CD14-positive monocyte (primary cell): ENCODE measurements at places on chromosomes 16 and 17.

DNA sequence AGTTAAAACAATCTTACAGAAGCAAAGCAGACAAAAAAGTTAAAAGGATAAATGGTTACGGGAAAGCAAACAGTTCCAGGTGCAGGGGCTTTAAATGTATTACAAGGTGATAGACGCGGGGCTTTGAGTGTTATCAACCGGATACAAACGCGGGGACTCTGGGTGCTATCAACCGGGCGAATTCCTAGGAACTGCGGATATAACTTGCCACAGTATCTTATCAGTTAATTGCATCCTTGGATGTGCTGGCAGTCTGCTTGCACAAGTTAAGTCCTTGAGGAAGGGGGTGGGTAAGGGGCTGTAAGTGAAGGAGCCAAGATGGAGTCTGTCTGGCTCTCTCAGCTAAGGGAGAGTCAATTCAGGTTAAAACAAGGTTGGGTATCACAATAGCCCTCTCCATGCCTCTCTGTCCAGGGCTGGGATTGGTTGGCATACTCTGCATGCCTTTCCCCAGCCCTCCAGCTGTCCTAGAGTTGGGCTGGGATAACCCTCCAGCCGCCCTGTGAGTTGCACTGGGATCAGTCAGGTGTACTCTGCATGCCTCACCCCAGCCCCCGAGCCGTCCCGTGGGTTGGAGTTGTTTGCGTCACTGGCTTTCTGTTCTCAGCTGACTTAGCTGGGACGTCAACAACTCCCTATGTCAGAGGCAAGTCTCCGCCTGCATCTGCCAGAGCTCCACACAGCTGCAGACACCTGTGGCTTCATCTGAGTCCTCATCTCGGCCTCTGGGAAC, 40.9 kb downstream of the TMEM235 start:
- DNase-seq: peak; percentile 54

DNA sequence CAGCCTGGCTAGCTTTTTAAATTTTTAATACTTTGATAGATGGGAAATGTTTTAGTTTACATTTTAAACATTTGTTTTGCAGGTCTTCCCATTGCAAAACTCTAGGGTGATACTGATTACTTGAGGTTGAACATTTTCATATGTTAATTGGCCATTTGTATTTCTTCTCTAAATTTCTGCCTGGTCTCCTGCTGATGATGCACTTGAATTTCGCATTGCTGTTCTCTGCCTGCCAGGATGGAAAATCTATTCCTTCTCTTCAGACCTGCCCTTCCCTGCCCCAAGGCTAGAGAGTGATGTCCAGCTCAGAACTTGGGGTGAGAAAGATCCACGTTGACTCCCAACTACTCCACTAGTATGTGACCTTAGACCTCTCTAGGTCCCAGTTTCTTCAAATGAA, 134.7 kb downstream of the PITPNC1 start:
- no peak for DNase-seq

DNA sequence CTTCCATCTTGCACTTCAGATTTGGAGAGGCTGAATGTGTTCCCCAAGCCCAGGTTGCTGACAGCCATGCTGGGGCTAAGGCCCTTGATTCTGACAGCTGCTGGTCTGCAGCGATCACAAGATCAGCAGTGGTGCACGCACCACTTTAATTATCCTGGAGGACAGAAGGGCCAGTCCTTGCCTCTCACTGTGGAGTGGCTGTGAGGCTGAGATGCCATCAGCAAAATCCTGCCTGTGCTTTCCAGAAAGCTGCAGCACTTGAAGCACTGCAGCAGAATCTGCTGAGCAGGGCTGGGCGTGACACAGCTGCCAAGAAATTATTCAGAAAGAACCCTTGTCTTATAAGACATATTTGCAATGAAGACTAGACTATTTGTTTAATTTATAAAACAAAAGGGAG, 37.1 kb downstream of the NUP93 start:
- no peak for DNase-seq

- no peak for DNase-seq
Observed at GRCh38 chr17:66963909-66964771, at the start of gene CACNG4. Gene CACNG4, plus strand, starts transcription at chr17:66964707. Its CDS starts 205 bp downstream, at chr17:66964912.

DNA sequence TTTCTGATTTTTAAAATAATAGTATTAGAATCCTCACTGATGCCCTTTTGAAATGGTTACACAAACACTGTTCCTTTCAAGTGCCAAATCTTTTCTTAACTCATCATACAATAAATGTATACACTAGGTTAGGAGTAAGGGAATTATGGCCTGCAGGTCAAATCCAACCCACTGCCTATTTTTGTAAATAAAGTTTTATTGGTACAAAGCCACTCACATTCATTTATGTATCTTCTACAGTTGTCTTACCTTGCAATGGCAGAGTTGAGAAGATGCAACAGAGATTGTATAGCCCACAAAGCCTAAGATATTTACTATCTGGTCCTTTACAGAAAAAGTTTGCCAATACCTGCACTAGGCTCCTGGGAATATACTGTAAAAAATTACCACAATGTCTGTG, 47.8 kb downstream of the IKZF3 start:
- no peak for DNase-seq

DNA sequence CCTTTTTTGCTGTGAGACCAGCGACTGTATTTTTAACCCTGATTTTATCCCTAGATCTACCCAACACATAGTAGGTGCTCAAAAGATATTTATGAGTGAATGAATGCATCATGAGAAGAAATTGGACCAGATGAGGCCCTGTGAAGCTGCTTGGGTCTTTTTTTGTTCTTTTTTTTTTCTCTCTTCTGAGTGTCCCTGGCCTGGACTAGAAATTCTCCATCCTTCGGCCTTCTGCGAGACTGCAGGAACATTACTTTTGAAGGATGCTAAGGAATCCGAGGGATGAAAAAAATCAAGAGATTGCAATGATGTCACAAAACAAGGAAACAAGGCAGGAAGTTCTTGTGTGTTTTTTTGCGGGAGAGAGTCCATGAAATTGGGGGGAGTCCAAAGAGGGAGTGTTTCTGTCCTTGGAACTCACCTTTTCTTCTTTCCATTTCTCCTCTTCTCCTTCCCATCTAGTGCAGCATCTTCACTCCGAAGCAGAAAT, 560 bp upstream of the RUSF1 start:
- DNase-seq: no peak

DNA sequence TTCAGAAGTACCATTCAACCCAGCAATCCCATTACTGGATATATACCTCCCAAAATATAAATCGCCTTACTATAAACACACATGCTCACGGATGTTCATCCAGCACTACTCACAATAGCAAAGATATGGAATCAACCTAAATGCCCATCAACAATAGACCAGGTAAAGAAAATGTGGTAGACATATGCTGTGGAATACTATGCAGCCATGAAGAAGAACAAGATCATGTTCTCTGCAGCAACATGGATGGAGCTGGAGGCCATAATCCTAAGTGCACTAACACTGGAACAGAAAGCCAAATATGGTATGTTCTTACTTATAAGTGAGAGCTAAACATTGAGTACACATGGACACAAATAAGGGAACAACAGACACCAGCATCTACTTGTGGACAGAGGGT, 7.8 kb downstream of the ALOX15 start:
- no peak for DNase-seq

- DNase-seq: no peak
Observed at GRCh38 chr17:364308-364707, 11.7 kb upstream of the RPH3AL start.

GRCh38 chr17:49434821-49435670, 20.4 kb upstream of the PHB1 start:
- DNase-seq: peak; percentile 62

- no peak for DNase-seq
Observed at GRCh38 chr16:63403792-63404191, 1367.6 kb upstream of the CDH8 start.

GRCh38 chr17:79465011-79465680, 145.7 kb downstream of the RBFOX3 start:
- DNase-seq: no peak

- no peak for DNase-seq
Observed at GRCh38 chr17:44773140-44773539, 14.4 kb downstream of the ADAM11 start.

DNA sequence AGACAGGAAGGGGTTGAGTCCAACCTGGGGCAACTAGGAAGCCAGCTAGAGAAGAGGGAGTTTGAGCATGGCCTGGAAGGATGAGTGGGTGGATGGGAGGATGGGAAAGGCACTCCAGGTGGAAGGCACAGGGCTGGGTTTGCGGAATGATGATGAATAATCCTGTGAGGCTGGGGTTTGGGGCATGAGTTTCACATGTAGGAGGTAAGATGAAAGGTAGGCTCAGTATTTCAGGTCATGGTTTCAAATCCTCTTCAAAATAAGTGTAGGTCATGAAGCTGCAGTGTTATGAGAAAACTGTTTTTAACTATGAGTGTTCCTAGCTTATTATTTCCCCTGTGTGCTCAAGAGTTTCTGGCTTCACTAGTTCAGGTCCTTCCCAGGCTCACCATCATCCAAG, 130.3 kb downstream of the SKAP1 start:
- no peak for DNase-seq

DNA sequence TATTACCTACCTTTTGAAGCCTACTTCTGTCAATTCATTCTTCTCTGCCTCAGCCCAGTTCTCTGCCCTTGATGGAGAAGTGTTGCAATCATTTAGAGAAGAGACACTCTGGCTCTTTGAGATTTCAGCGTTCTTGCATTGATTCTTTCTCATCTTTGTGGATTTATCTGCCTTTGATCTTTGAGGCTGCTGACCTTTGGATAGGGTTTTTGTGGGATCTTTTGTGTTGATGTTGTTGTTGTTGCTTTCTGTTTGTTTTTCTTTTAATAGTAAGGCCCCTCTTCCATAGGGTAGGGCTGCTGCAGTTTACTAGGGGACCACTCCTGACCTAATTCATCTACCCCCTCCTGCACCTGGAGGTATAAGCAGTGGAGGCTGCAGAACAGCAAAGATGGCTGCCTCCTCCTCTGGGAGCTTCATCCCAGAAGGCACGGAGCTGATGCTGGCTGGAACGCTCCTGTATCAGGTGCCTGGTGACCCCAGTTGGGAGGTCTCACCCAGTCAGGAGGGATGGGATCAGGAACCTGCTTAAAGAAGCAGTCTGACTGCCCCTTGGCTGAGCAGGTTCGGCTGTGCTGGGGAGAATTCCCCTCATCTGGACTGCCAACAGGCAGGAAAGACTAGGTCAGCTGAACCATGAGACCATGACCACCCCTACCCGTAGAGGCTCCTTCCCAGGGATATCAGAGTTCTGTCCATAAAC, 28.0 kb downstream of the NFATC3 start:
- DNase-seq: peak; percentile 16

DNA sequence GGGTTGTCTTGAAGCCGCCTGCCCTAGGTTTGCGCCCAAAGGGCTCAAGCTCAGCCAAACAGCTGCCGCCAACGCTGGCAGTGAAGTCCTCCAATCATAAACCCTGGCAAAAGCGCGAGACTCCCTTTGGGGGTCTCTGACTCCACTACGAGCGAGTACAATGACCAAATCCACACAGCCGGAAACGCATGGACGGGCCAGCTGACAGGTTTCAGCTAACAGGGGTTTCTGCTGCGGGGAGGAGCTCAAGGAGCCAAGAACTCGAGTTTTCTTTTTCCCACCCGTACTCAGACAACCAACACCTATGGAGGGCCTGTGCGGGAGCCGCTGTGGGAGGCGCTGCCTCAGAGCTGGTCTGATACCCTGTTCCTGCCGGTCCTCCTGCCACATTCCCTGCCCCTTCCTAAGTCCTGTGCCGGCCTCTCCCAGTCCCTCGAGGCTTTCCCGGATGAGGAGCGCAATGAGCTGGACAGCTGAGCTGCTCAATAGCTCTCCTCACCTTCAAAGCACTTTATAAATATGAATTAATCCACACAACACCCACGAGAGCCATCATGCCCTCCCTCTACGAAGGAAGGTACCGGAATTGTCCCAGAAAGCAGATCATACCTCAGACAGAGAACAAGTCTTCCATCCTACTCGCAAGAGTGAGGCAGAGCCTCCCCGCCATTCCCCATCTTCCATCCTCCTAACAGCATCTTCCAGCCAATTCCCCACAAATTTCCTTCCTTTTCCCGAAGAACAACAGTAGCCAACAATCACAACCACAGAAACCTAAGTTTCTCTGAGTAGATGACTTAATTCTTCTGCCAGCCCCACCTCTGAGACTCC, 6.1 kb downstream of the ABR start:
- DNase-seq: no peak

DNA sequence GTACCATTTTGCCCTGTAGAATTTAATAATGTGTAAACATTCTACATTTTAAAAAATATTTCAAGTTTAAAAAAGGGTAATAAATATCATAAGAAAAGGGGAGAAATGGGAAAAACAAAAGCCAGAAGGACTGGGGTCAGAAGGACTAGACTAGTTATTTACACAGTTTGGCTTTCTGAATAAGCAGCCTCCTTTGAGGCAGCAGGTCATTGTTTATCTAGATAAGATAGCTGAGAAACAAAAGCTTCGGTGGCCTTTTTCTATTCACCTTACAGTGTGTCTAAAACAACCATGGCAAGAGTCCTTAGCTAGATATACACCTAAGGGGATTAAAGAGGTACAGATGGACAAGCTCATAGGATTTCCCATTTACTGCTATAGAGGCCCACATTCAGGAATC, 396.5 kb upstream of the PMFBP1 start:
- DNase-seq: no peak

DNA sequence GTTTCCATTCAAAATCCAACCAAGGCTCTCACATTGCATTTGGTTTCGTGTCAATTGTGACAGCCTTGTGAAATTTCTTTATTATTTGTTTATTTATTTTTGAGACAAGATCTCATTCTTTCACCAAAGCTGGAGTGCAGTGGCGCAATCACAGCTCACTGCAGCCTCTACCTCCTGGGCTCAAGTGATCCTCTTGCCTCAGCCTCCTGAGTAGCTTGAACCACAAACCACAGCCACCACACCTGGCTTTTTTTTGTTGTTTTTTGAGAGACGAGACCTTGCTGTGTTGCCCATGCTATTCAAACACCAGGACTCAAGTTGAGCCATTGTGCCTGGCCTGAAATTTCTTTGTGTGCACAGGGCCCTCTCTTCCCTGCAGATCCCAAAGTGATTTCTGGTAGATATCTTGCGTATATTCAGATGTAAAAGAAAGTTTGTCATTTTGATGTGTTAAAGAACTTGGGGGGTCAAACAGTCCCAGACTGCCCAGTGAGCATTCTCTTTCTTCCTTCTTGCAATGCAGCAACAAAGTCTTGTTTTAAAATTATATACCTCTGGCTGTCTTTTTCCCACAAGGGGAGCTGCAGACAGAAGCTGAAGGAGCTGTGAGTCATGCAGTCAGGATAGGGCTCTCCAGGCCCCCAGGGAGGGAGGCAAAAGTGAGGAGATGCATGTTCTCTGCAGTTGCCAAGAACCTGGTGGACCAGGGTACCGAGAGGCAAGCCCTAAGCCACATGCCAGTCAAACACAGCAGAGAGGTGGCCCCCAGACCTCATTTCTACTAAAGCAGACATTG, 15.5 kb upstream of the USP22 start:
- no peak for DNase-seq

- no peak for DNase-seq
Observed at GRCh38 chr17:82076018-82076784, 10.6 kb upstream of the DUS1L start.

DNA sequence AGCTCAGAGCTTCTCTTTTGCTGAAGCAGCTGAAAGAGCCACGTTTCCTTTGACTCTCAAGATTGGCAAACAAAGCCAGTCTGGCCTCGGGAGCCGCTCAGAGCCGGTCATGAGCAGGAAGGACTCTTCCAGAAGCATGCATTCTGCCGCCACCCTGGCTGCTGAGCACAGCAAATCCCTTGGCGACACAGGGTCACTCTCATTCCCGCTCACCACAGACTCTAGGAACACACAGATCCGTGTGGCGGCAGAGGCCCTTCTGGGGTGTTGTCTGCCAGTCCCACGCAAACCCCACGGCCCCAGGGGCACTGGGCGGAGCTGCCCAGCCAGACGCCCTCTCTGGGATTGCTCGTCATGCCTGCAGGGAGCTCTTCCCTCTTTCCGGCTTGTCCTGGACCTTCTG, 157.0 kb downstream of the C16orf95 start:
- DNase-seq: no peak
